ENCODE measurements at places on chromosomes 4 and X.

DNA sequence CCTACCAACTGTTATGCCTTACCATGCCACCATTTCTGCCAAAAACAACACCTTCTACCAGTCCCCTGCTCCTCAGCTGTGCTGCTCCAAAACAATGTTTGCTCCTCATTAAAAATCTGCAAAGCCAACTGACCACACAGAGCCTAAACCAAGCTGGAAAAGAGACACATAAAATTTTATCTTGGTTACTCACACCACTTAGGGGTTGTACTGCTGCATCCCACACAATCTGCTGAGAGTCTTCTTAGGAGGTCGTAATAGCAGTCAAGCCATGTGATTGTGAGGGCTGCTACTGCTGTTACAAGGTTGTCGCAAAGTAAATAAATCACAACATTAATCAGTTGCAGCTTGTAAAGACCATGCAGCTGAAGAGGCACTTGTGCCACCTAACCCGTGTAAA, 607.4 kb upstream of the FAM241A start:
- no peak for DNase-seq

GRCh38 chrX:155888139-155888538, 7.0 kb downstream of the VAMP7 start:
- no peak for DNase-seq

GRCh38 chr4:153014460-153014859, 78.3 kb downstream of the FHDC1 start:
- DNase-seq: no peak

GRCh38 chrX:68665502-68665901, 18.0 kb downstream of the STARD8 start:
- no peak for DNase-seq

- DNase-seq: no peak
These were observed 34.6 kb upstream of the FGFR3 start for GRCh38 chr4:1758306-1759121.

- no peak for DNase-seq
These were observed 273.3 kb downstream of the DKK2 start for GRCh38 chr4:106762666-106763443.

GRCh38 chrX:70478526-70479245, 34.1 kb downstream of the DLG3 start:
- DNase-seq: no peak

DNA sequence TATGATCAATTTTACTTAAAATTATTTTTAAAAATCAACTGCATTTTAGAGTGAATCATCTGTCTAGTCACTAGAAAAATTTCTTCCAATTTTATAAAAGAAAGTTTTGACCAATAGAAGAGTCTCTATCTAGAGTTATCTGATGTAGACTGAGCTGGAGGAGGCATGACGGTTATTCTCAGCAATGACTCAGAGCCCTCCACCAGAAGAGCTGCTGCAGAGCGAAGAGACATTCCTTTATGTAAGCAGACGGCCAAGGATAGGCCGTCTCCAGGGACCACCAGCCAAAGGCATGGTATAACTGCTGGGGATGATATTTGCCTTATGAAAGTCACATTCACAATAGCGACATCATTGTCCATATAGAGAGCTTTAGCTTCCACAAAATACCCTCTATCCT, 23.0 kb downstream of the LDB2 start:
- no peak for DNase-seq

DNA sequence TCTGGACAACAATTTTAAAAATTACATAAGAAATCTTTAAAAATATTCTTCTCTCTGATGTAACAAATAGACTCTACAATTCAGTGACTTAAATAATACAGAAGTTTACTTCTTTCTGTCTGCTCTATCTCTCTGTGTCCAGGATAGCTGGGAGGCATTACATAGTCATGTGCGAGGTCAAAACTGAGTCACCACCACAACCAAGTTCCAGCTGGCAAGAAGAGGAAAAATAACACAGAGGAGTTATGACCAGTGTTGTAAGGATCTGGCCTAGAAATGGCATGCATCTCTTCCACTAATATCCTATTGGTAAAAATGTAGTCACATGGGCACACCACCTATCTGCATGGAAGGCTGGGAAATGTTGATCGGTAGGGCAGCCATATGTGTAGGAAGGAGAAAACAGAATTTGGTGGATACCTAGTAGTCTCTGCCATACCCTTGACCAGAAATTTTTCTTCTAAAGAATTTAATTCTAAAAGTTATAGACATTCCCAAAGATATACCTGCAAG, 39.4 kb upstream of the WDFY3 start:
- DNase-seq: no peak

GRCh38 chrX:110268886-110269285, 49.0 kb downstream of the AMMECR1 start:
- DNase-seq: no peak

- DNase-seq: no peak
These were observed 65.5 kb downstream of the MAML3 start for GRCh38 chr4:140088323-140088967.

DNA sequence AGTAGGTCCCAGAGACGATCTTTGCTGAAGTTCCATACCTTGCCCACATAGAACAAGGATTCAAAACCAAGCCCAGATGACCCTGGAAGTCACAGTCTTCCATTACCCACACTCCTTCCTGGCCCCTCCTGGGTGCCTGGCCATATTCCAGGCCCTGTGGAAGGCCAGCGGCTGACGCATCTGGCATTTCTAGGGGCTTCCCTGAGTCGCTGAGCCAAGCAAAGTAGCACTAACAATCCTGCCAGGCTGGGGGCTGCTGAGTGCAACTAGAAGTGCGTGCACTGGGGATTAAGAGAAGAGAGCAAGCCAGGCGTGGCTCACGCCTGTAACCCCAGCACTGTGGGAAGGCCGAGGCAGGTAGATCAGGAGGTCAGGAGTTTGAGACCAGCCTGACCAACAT, 175.2 kb upstream of the CPEB2 start:
- DNase-seq: no peak

DNA sequence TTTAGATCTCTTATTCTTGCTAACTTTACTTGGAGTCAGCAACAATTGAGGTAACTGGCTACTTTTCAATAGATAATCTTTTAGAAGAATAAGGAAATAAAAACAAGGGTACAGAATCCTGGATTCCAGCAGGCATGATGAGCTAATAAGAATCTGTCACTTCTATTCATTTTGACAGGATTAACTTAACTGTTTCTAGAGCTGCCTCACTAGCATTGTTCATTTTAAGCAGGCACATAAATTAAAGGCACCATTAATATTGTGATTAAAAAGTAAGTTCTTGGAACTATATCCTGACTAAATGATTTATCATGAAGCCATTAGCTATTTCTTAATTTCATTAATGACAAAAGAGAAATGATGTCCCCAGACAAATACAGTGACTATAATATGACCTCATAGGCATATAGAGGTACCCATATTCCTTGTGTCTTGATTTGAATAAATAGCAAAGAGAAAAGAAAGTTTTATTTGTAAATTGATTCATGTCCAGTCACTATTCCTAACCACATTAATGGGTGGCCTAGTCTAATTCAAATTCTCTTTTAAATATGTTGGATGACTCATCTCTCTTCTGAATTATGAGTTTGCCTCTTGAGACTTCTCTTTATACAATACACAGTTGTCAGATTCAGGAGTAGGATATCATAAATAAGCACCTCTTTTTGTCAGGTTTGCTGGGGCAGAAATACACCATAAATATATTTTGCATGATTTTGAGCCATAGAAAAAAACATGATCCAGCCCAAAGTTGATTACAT, 343.0 kb downstream of the SLITRK2 start:
- DNase-seq: no peak

DNA sequence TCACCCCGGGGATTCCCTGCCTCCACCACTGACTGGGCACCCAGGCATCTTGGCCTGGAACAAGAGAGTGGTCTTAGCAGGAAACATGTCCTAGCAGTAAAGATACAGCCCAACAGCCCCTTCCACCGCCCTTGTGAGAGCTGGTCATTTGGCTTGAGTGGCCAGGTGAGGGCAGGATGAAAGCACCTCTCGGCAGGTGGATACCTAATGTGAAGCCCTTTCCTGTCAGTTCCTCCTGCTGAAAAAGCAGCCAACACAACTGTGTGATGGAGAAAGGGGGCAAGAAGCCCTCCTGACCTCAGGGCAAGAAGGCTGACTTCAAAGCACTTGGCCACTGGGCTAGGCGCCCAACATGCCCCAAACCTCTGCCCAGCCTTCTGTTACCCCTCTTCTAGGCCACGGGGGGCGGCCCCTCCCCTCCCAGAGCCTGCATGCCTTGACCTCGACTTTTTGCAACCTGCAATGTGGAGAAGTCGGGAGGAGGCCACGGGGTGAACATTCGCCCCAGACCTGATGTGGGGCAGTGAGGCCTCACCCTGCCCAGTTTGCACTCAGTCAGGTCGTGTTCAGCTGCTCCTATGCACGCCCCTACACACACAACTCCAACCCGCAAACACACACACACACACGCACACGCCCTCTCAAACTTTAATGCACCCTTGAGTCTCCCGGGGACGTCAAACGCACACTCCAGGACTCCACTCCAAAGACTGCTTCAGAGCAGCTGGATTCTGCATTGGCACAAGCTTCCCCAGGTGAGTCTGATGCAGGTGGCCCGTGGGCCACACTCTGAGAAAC, 1.1 kb downstream of the LGI2 start:
- no peak for DNase-seq

DNA sequence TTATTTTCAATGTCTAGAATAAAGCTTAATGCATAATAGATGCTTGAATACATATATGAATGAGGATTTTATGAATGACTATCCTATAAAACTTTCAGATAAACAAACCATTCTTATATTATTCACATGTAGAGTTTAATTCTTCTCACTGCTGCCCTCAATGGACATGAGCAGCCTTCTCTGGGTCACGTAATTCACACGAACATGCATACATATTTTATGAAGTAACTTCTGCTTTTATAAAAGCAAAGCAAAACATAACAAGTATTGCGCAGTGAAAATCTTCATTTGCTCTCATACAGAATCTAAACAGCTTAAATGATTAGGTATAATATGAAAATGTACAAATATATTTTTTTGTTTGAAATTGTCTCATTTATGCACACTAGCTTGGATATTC, 116.7 kb downstream of the TMA16 start:
- DNase-seq: no peak

DNA sequence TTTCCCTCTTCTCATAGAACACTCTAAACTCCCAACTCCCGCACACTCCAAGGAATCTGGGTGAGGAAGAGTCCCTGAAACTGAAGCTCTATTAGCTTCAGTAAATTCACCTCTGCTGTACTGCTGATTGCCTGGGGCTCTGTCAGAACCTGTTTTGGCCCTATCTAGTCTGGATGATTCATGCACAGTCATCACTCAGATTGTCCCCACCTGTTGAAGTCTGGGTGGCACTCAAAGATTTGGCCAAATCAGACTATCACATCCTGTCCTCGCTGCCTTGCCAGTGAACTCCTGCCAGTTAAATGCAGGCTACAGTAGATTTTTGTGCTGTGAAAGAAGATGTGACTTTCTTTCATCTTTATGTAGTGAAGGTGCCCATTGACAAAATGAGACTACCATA, 63.5 kb upstream of the EMCN start:
- no peak for DNase-seq

DNA sequence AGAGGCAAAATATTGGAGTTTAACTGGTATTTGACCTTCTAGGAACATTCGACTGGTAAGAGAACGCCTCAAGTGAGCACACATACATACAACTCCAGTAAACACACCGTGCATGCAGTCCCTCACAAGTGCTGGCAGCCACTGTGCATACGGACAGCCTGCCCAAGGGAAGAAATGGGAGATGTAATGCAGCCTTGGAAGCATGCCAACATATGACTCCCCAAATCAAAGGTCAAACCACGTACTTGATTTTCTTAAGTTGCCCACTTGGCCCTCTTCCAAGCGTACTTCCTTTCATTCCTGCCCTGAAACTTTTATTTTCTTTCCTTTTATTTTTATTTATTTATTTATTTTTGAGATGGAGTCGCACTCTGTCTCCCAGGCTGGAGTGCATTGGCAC, 206.6 kb downstream of the SPRY1 start:
- no peak for DNase-seq

DNA sequence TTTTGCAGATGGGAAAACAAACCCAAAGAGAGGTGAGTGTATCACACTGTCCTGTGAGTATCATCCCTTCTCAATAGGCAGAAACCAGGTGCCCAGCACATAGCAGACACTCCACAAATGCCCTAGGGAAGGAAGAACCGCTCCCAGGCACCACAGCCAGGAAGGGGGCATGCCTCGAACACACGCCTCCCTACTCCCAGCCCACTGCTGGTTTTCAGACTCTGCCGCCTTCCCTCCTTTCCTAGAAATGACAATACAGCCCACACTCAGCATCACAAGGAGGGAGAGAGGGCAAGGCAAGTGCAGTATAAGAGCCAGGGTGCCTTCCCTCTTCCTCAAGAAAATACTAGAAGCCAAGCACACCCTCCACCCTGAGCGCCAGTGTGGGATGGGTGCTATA, 16.2 kb downstream of the JAKMIP1 start:
- no peak for DNase-seq

DNA sequence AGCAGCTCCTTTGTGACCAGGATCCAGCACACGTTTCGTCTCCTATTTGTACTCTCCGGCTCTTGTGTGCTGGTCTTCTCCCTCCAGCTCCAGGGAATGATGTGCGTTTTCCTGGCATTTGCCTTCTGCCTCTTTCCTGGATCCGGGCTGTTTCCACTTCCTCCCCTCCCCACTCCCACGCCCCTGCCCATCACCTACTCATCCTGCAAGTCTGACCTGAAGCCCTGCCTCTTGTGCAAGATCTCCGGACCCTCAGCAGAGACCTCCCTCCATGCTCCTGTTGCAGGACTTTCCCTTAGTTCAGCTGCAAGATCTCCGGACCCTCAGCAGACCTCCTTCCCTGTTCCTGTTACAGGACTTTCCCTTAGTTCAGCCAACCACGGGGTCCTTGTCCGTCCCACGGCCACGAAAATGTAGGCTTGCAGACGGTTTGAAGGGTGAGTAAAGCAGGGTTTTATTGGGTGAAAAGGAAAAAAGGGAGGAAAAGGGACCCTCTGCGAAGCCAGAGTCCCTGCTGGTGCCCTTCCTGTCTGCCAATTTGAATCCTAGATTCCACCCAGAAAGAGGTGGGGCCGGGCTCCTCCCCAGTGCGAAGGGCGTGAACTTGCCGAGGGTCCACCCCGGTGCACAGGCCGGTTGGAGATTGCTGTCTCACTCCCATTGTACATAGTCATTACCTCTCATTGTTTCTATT, 74.4 kb upstream of the IRF2 start:
- DNase-seq: no peak

DNA sequence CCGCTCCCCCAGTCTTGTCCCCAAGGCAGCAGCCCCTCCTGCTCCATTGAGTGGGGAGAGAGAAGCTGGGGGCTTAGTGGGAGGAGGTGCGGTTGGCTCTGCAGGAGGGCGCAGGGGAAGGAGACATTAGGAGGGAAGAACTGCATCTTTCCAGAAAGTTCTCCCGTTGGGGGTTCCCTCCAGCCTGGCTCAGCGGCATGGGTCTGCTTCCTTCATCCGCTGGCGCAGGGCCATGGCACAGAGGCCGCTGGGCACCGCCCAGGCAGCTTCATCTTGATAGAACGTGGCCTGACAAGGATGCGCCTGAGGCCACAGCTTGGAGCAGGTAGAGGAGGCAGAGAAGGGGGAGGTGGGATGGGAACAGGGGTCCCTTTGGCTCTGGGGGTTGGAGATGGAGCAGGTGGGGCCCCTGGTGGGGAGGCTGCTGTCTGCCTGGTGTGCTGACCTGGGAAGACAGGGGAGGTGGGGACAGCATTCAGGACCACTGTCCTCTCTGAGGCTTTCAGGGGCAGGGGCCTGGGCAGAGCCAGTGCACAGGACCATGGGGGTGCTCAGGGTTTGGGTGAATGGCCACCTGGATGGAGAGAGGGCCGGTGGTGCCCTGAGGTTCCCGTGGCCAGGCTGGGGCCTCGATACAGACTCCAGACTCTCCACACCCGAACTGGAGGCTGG, 12.1 kb downstream of the DOK7 start:
- no peak for DNase-seq

GRCh38 chrX:14528629-14529289, 577 bp upstream of the GLRA2 start:
- peak; percentile 20 for DNase-seq

All from anterior cingulate cortex (tissue), 58 donors.